PC-9 (cell line): ENCODE measurements at places on chromosomes 2 and 18. TPM values are rescaled to one million over a fixed set of nuclear protein-coding genes. Genes with fewer than 3 reads are reported as not detected.

Gene TSPYL6
- not detected in 2 replicates for total RNA-seq

Gene PLGLB2
- total RNA-seq, result 0.90 and 1.9 TPM in 2 replicates

Gene L3MBTL4
- total RNA-seq, result not detected in 2 replicates

Gene MAPRE2
- 9.1 and 10.9 TPM in 2 replicates for total RNA-seq

Gene IL18R1
- total RNA-seq, result 1.9 and 3.4 TPM in 2 replicates

Gene GCG
- total RNA-seq, result not detected in 2 replicates

Gene WNT10A
- total RNA-seq, result 1.2 and 2.3 TPM in 2 replicates

Gene EFR3B
- 0.20 TPM in 1 of 2 replicates, not detected in the other for total RNA-seq

Gene UNC50
- total RNA-seq, result 38.1 and 46.0 TPM in 2 replicates

Gene FTCDNL1
- 2.7 and 5.2 TPM in 2 replicates for total RNA-seq

Gene SKA1
- 14.7 and 18.3 TPM in 2 replicates for total RNA-seq

Gene GBX2
- not detected in 2 replicates for total RNA-seq

Gene FAM237A
- total RNA-seq, result not detected in 2 replicates

Gene SERPINB10
- not detected in 2 replicates for total RNA-seq

Gene MEMO1
- total RNA-seq, result 29.5 and 40.2 TPM in 2 replicates

Gene DNAJC5G
- total RNA-seq, result not detected in 2 replicates

Gene PAX3
- total RNA-seq, result not detected in 2 replicates

Gene CAPN13
- total RNA-seq, result 1.1 and 1.5 TPM in 2 replicates

Gene COL6A3
- 0.57 and 0.75 TPM in 2 replicates for total RNA-seq

Gene ASPRV1
- total RNA-seq, result 0.30 and 0.48 TPM in 2 replicates

Gene CIB4
- not detected in 2 replicates for total RNA-seq

Gene ETAA1
- total RNA-seq, result 17.1 and 25.3 TPM in 2 replicates

Gene RTP5
- not detected in 2 replicates for total RNA-seq

Gene PLEK
- total RNA-seq, result not detected in 2 replicates

Gene THSD7B
- total RNA-seq, result not detected in 2 replicates

Gene TPRKB
- total RNA-seq, result 20.4 and 33.8 TPM in 2 replicates

Gene TMEM169
- 0.46 and 0.58 TPM in 2 replicates for total RNA-seq

Gene ANKRD53
- total RNA-seq, result not detected in 2 replicates

Gene MLPH
- total RNA-seq, result 237 and 283 TPM in 2 replicates

Gene PLGLB1
- 2.7 and 5.7 TPM in 2 replicates for total RNA-seq

Gene UCN
- 2.8 and 4.6 TPM in 2 replicates for total RNA-seq

Gene SPATA3
- not detected in 2 replicates for total RNA-seq

Gene CNRIP1
- not detected in 2 replicates for total RNA-seq

Gene SCN2A
- total RNA-seq, result 0.15 TPM in 1 of 2 replicates, not detected in the other

Gene NT5C1B
- total RNA-seq, result not detected in 2 replicates

Gene IL36A
- not detected in 2 replicates for total RNA-seq

Gene SH3RF3
- total RNA-seq, result 4.9 and 6.1 TPM in 2 replicates

Gene SERPINB7
- 3.0 and 4.2 TPM in 2 replicates for total RNA-seq

Gene ASIC4
- 0.22 and 0.30 TPM in 2 replicates for total RNA-seq

Gene ATG16L1
- total RNA-seq, result 55.7 and 63.9 TPM in 2 replicates

Gene FAP
- total RNA-seq, result not detected in 2 replicates

Gene ST8SIA5
- total RNA-seq, result not detected in 2 replicates

Gene TMEM163
- 1.4 and 2.4 TPM in 2 replicates for total RNA-seq
